Hematopoietic multipotent progenitor cell treated with erythropoietin and hydrocortisone succinate and interleukin-3 and kit ligand, for 15 days (in vitro differentiated cells): ENCODE measurements at places on chromosomes 1 and 21.

- DNase-seq = no peak
Measured at GRCh38 chr21:42374864-42375499, 8.6 kb upstream of the TFF1 start.

GRCh38 chr1:81414488-81415015, 386.2 kb upstream of the ADGRL2 start:
- DNase-seq = no peak

GRCh38 chr21:35394634-35395369, 345.7 kb upstream of the RUNX1 start:
- no peak for DNase-seq

- no peak for DNase-seq
Measured at GRCh38 chr1:88291611-88292354, 392.3 kb upstream of the PKN2 start.

DNA sequence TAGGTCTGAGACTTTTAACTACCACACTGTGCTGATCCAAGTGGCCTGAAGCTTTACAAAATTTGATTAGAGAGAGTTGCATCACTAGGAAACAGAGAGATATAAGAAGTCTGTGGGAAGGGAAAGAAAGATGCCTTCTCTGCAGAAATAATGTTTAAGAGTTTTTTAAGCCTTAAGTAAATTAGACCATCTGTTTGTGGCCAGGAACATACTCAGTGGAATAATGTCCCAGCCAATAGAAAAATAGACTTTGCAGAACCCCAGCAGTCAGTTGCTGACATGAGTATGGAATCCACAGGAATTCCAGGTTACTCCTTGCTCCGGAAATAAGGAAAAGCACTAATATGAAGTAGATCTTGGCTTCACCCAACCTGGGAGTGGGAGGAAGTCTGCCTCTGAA, 144.8 kb downstream of the ST6GALNAC5 start:
- no peak for DNase-seq
